ENCODE measurements at places on chromosomes 1 and 21.

GRCh38 chr1:9373619-9374018, 80.9 kb downstream of the SPSB1 start:
- no peak for DNase-seq

DNA sequence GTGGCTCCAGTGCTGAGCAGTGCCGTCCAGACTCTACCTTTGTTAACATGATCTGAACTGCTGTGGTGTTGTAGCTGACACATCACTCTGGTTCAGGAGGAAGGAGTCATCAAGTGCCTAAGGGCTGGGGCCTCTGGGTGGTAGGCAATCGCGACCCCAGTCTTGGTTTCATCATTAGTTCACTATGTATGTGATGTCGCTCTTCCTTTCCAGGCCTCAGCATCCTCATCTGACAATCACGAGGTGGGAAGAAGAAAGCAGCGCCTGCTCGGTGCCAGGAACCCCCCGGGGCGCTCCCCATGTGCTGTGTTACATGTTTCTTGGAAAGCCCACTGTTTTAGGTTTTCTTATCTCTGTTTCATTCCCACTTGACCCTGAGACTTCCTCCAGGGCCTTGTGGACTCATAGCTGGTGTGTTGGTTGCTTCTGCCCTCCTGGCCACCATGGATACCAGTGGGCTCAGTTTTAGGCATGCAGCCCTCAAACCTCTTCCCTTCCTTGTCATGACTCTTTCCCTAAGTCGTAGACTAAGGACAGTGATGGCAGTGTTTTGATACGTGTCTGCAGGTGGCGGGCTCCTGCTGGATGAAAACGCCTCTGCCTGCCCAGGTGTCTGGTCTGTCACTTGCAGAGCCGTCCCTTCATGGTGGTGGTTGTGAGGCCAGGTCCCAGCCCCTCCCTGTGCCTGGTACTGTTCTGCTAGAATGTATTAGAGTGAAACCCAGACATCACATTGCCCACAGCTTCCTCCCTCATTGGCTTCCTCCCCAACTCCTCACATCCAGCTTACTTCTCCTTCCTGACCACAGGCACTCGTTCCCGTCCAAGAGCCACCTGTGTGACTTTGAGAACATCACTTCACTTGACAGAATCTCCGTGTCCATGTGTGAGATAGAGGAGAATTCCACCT, 17.2 kb upstream of the FOXO6 start:
- no peak for DNase-seq

- DNase-seq: peak; percentile 97
Observed at GRCh38 chr1:161198897-161199431, at the start of gene ADAMTS4. Gene ADAMTS4, minus strand, starts transcription at chr1:161199054. Its CDS starts 427 bp downstream, at chr1:161198627.

- no peak for DNase-seq
Observed at GRCh38 chr1:83098791-83099190, 900.1 kb downstream of the TTLL7 start.

DNA sequence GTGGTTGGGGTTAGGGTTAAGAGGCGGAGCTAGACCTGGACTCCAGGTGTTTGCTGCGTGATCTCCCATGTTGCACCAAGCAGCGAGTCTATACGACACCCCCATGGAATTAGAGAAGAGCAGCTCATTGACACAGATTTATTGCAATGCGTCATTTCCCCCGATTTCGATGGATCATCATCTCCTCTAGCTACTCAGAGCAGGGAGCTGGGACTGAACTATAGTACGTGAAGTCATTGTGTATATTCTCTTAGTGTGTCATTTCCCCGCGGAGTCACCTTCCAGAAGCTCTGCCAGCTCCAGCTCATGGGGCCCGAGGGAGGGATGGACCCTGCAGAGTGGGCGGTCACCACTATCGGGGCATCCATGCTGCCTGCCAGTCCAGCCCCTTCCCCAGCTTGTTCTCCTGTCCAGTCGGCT, 7.5 kb upstream of the C2CD2 start:
- DNase-seq: no peak

DNA sequence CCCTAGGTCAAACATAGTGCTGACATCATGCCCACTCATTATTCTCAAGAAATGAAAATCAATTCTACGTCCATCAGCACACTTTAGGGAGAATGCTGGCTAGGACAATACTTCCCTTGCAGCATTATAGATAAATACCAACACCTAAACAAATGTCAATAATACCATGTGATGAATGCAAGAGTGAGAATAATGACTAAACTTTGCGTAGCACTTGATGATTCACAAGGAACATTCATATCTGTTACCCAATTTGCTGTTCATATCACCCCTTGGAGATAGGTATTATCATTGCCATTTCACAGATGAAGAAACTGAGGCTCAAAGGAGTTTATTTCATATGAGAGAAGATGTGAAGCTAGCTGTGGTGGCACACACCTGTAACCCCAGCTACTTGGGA, 24.8 kb upstream of the EPS15 start:
- DNase-seq: no peak

DNA sequence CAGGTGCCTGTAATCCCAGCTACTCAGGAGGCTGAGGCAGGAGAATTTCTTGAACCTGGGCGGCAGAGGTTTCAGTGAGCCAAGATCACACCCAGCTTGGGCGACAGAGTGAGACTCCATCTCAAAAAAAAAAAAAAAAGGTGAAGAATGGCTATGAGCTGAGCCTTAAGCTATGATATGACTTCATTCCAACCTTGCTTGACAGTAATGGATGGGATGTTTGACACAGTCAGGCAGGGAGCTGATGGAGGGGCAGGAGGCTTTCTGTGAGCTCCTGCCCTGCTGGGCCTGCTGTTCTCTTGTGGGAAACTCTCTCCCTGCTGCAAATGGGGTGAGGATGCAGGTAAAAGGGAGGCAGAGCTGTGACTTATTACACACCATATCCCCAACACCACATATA, 27.6 kb downstream of the NCF2 start:
- no peak for DNase-seq

- DNase-seq: no peak
Observed at GRCh38 chr21:36945496-36946138, 20.9 kb downstream of the HLCS start.

DNA sequence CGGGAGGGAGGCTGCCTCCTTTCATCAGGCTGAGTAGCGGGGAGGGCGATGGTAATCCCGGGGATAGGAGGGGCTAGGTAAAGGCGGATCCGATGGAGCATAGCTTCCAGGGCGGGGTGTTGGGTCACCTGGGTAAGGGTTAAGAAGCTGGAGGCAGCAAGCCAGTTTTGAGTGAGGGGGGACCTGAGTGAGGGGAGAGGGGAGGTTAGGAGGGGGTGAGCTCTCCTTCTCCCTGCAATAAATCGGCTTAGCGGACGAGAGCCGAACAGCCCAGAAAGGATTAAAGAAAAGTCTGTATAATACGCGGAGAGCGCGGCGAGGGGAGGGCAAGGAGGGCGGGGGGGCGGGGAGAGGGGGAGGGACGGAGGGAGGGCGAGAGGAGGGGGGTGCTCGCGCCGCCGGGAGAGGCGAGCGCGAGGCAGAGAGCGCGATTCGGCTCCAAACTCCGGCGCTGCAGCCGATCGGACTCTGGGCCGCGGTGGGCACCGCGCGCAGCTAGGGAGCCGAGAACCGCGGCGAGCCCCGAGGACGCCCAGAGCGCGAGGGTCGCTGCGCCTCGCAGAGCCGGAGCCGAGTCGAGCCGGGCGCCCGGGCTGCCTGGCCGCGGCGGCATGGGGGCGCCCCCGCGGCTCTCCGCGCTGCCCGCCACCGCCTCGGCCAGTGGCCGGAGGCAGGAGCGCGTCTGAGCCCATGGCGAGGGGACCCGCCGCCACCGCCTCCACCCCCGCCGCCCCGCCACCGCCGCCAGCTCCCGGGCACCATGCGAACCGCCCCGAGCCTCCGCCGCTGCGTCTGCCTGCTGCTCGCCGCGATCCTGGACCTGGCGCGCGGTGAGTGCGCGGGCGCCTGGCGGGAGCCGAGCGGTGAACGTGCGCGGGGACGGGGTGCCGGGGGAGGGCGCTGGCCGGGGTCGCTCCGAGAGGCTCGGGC, at the start of gene IGSF21:
Gene IGSF21, plus strand, starts transcription at position 430 of the 930 bp plus-strand sequence. Its CDS starts 331 bp downstream, at position 761.
- DNase-seq: no peak

DNA sequence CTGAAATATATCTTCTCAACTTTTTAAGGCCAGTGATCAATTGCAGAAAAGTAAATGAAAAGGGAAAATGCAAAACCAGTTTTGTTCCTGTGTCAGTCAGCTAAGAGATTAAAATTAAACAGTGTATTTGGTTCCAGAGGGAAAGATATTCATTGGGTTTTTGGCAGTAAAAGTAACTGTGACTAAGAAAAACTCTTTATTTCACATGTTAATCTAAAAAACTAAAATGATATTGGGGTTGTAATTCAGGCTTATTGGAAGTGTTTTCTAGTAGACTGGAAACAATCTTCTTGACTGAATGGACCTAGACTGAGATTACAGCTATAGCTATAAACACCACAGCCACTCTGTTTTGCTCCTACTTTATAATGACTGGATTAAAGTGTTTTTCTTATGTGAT, 413.9 kb downstream of the ADGRL2 start:
- no peak for DNase-seq

DNA sequence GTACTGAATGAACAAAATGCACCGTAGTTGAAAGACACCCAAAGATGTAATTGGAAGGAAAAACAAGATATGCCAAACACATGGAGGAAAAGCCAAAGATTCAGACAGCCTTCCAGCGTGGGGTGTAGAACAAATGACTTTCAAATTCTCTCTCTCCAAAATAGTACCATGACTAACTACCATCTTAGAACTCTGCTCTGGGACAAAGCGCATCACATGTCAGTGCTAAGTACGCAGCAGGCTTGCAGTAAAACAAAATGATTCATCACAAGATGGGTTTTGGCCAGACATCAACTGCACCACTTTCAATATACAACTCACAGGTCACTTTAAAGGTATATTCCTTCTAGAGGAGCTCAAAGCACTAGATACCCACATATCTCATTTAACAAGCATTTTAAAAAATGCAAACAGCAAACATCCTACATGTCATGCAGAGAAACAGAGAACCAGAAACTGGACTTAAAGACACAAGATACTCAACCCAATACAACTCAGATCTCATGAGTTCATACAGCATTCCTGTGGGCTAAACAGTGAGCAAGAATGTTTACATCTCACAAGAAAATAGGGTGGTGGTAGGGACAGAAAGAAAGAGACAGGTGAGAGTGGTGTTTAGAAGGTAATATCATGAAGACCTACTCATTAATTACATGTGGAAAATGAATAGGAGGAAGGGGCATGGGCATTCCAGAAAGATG, 75.7 kb downstream of the BCAR3 start:
- peak; percentile 87 for DNase-seq

DNA sequence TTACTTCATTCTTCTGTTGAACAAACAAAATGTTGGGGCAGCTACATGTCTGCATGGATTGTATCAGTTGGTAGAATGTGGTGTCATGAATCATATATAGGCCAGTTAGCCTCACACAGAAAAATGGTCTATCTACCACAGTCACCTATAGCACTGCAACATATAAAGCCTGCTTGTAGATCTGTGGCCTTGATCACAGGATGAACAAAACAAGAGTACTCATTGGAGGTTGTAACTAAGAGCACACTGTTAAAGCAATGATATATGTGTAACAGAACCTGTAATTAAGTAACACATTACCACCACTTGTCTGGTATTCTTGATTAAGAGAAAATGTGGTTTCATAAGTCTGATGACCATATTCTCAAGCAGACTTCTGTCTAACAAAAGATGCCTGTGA, 167.3 kb upstream of the SGIP1 start:
- no peak for DNase-seq

DNA sequence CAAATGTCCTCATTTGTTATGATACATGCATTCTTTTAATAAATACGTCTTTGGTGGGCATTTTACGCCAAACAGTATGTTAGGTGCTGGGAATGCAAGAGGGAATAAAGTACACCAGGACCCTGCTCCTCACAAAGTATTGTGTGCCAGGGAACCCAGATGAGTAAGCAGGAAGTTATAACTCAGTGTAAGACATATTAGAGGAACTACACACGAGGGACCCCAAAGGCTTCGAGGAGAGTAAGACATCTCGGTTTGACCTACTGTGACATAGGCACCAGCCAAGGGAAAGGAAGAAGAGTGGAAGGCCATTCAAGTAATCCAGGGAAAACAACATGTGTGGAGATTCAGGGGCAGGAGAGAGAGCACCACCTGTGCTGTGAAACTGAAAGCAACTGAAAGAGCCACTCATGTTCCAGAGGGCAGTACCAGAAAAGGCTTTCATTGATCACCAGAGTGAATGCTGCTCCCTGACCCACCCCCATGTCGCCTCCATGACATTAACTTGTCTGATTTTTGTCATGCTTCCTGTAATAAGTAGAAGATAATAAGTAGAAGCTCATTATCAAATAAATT, 542.5 kb upstream of the PKN2 start:
- no peak for DNase-seq

DNA sequence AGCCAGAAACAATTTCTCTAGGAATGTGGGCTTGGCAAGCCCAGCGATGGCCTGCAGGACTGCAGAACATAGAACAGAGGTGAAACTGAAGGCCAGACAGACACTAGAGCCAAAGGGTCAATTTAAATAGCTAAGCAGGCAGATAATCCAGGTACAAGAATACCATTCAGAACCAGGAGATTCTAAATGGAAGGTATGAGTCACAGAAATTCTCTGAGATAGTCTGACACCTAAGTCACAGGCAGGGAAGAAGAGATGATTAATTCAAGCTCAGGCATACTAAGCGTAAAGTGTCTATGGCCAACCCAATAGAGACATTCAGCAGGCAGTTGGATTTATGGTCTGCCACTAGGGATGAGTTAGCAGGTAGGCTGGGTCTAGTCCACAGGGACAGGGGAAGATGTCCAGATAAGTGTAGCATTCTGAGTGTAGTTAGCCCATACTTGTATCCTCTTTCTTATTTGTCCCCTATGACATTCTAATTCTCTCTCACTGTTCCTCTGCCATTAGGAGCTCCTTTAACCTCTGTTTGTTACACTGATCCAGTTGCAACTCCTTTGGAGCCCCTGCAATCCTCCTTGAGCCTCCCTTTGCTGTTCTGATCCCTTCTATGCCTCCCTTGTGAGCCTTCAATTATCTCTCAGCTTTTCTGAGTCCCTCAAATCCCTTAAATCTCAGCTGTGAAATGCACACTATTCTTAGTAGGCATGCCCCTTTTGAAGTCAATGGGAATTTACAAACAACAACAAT, 383.8 kb downstream of the LMO4 start:
- DNase-seq: no peak

- DNase-seq: no peak
Observed at GRCh38 chr21:34994766-34995631, 54.1 kb downstream of the RUNX1 start.

- DNase-seq: peak; percentile 9
Observed at GRCh38 chr1:101769520-101769919, 227.2 kb downstream of the OLFM3 start.

DNA sequence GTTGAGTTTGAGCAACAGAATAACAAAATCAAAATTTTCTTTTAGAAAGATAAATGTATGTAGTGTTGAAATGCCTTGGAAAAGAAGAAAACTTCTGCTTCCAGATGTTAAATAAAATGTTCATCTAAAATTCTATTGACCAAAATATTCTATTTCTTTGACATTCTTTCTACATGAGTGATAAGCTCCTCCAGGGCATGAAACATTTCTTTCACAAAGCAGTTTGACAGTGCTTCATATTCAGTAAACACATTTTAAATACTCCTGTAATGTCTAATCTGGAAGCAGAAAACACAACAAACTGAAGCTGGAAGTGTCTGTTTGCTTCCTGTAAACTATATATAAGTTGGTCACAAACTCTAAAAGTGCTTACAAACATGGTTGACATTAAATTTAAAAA, 61.5 kb downstream of the RGS21 start:
- DNase-seq: no peak

All from myocyte (in vitro differentiated cells).